ENCODE measurements at places on chromosomes 13 and 19.

GRCh38 chr13:66700117-66700601 is 530.0 kb downstream of the PCDH9 start:
- no peak for DNase-seq

DNA sequence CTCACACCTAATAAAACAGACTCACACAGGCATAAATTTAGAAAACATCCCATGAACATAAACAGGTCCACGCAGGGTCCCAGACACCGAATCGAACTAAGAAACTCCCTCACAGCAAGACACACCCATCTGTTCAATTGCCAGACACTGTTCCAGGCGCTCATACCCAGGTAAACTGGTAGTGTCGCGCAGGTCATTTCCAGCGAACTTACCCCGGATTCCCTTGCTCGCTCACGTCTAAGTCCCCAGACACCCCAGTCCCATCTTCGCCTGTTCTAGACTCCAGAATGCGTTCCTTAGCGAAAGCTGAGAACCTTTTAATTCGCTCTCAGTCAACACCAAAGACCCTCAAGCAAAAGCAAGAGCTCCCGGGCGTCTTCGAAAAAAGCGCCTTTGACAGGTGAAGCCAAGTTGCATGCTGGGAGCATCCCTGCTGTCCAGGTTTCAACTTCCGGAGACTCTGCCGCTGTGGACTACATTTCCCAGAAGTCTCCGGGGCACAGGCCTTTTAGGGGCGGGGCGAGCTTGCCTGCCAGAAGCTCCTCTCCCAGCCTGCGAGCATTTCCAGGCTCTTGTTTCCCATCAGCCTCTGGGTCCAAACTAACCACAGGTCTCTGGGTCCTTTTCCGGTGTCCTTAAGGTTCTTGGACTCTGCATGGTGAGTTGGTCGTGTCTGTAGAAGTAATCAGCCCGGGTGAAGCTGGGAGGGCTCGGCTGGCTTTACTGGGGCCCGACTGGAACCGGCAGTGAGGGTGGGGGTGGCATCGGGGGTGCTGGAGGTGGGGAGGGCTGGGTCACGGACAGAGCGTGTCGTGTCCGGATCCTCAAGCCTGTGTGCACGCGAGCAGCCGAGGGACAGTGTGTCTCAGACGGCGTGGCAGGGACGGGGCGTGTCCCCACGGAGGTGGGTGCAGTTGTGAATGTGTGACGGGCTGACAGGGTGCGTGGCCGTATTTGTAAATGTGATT is at the start of gene ZNF283:
TSS of gene ZNF283 (plus strand) at position 535 of the 968 bp plus-strand sequence. CDS start 6,184 bp downstream, outside the sequence.
- peak; percentile 93 for DNase-seq

DNA sequence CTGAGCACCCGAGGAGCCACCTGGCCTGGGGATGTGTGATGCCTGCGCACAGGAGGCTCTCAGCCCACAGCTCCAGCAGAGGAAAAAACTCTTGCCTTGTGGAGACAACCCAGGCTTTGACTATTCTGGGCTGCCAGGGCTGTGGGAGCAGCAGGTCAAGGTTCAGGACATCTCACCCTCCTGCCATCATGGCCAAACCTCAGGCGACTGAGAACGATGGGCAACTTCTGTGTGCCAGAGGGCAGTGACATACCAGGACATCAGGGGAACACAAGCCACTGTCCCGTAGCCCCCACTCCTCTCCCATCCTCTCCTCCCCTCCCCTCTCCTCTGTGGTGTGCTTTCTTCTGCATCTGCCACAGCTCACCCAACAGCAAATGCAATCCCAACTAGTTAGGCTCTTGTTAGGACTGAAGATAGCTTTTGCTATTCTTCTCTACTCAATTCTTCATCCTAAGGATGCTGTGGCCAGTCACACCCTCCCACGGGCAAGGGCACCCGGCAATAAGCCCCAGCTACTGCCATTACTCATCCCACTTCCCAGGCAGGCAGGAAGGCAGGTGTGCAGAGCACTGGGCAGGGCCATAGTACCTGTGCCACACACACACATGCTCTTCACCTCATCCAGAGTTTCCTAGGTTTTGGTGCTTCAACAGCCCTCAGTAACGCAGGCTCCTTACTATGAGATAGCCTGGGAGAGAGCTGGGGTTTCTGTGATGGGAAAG is 16.8 kb downstream of the ELL start:
- DNase-seq: no peak

DNA sequence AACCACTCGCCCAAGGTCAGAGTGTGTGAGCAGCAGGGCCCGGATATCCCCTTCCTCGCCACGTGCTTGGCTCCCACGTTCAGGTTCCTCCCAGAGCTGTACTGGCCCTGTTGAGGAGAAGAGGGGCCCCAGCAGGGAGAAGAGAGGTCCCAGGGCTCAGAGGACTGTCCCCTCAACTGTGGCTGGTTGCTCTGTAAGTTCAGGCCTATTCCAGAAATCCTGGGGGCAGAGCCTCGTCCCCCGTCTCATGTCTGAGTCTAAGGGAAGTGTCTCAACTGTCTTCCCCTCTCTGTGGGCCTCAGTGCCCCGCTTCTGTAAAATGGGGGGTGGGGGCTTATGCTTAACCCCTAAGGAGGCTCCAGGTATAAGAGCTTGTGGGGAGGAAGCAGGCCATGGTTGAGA is 3.9 kb downstream of the PPP5C start:
- DNase-seq: no peak

- DNase-seq: no peak
Observed at GRCh38 chr13:36681894-36682624, 8.2 kb downstream of the SERTM1 start.

DNA sequence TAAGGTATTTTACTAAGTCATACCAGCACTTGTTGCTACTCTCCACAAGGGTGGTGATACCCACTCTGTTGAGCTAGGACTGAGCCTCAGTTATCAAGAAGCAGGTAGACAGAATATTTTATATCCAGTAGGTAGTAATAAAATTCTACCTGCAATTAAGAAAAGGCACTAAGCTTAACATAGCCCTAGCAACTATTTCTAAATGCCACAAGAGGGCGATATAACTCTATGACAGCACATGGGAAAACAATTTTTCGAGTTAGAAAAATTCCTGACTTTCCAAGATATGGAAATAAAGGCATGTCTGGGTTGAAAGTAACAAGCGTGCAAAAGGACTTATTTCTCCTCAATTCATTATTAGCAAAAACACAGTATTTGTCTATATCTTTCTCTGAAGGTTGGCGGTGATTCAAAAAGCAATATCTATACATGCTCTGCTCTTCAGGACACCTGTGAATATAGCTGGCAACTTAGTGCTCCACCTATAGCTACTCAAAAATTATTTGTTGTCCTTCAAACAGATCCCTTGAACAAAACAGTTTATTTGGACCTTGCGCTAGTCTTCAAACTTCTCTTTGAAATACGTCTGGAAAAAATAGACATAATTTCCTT is 14.7 kb downstream of the CCDC169 start:
- DNase-seq: no peak

DNA sequence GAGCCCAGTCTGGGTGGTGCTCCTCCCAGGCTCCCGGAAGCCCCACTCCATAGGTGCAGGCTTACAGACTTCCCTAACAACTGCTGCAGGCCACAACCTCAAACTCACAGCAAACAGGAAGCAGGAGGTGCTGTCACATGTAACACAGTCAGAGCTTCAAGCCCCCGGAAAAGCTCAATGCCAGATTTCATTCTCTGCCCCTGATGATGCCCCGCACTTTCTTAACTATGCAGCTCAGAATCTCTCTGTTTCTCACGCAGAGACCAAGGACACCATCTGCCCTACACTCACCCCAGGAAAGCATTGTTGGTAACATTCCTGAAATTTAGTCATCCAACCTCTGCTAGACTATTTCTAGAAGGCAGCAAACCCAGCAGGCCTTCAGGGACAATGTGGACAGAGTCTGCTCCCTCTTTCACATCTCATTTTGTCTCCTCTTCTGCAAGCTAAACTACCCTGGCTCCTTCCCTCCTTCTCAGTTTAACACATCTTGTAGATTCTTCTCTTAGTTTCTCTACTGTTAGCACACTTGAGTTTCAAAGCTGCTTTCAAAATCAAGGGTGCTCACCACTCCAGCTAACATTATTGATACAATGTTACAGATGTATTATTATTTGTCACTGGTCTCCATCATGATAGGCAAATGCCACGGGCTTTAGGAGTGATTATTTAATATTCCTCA is 162.5 kb downstream of the KCTD12 start:
- peak; percentile 24 for DNase-seq

- DNase-seq: peak; percentile 47
Observed at GRCh38 chr13:25300861-25301346, 521 bp upstream of the NUP58 start.

DNA sequence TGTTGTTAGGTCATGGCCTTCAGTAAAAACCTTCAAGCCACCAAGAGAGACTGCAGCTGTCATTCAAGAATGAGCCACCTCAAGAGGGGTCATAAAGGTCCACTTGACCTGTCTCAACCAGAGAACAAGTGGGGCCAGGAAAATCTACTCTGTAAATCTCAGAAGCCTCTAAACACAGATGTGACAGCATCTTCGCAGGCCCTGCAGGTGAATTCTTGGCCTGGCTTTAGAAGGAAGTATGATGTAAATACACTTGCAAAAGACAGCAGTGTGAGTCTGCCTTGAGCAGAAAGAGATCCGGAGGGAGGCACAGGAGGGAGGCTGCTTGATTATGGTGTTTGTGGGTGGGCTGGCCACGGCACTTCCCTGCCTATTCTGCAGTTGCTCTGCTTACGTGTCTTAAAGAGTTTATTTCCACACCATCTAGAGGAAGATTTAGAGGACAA is 1082.9 kb downstream of the UQCRFS1 start:
- peak; percentile 32 for DNase-seq

- no peak for DNase-seq
Observed at GRCh38 chr19:16822648-16823047, 6.5 kb upstream of the SIN3B start.

DNA sequence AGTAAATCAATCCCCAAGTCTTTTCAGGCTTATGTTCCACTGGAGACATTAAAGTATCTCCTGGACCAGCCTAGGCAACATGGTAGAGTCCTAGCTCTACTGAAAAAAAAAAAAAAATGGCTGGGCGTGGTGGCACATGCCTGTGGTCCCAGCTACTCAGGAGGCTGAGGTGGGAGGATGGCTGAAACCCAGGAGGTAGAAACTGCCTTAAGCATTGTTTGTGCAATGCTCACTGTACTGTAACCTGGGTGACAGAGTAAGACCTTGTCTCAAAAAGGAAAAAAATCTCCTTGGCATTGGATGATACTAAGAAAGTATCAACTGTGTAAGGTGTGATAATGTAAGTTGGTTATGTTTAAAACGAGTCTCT is 8.8 kb downstream of the KLK8 start:
- DNase-seq: no peak

DNA sequence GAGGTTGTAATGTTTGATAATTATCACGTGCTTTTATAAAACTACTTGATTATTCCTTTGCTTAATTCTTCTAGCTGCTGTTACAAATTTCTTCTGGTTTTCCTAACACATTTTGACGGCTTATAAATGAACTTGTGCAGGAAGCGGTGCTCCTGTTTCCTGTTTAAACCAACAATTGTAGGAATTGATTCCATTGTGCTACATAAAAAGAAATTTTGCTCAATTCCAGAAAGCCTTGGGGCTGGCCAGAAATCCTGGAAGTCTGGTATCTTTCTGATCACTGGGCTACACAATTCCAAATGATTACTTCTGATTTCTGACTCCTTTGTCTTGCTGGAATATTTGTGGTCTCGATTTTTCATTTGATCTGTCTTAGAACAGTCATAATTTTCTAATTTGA is 14.9 kb downstream of the RFC3 start:
- no peak for DNase-seq

GRCh38 chr19:6730153-6730804 is 7.1 kb downstream of the GPR108 start:
- peak; percentile 44 for DNase-seq

DNA sequence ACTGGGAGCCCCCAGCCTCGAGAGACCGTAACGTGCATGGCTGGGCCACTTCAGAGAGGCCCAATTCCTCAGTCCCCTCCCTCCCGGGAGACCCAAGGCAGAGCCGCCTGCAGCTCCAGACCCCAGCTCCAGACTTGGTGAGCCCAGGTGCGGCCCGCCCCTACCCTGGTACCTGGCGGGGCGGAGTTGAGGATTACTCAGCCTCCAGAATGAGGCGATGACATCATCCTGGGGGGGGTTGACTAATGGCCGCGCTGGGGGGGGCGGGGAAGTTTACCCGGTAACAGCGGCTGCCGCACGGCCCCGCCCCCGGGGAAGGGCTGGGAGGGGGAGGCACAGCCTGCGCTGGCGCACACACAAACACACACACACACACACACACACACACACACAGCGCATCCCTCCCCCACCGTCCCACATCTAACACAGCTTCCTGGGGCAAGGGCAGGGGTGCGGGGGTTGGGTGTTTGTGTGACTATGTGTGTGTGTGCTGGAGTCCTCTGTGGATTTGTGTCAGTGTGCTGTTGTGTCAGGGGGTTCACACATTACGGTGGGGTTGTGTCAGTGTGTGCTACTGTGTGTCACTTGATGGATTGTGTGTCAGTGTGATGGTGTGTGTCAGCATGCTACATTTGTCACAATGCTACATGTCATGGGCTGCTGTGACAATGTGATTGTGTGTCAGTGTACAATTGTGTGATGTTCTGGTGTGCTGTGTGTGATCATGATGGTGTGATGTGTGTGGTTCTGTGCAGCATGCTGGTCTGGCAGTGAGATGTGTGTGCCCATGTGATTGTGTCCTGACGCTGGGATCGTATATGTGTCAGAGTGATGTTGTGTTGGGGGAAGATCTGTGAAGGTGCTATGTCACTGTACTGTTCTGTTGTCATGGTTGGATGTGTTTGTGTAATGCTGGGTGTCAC is 10.3 kb upstream of the BBC3 start:
- peak; percentile 76 for DNase-seq

- no peak for DNase-seq
Observed at GRCh38 chr13:98537740-98538139, 39.2 kb downstream of the STK24 start.

DNA sequence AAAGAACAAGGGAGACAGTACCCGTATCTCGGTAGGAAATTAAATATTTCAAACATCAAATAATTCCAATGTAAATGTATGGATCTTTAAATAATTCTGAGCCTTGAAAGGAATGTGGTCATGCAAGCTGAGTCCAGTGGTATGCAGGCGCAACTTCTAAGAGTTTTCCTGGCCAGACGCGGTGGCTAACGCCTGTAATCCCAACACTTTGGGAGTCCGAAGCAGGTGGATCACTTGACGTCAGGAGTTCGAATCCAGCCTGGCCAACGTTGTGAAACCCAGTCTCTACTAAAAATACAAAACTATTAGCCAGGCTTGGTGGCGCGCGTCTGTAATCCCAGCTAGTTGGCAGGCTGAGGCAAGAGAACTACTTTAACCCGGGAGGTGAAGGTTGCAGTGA is 1.1 kb upstream of the ZNF845 start:
- DNase-seq: peak; percentile 27

- DNase-seq: no peak
Observed at GRCh38 chr13:100290165-100290801, 201.4 kb downstream of the PCCA start.

DNA sequence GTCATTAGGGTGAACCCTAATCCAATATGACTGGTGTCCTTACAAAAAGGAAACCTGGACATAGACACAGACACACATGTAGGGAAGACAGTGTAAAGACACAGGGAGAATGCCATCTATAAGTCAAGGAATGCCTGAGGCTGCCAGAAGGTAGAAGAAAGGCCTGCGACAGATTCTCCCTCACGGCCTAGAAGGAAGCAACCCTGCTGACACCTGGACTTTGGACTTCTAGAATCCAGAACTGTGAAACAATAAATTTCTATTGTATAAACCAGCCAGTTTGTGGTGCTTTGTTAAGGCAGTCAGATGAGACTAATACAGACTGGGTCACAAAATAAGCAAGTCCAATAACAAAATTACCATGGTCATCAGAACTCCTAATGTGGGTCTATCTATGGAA is 120.4 kb downstream of the ENOX1 start:
- DNase-seq: no peak

GRCh38 chr13:96519380-96519779 is 429.5 kb downstream of the HS6ST3 start:
- DNase-seq: no peak

All from lung (tissue), 17 donors.